ENCODE measurements at places on chromosomes 12 and 14. TPM values are rescaled to one million over a fixed set of nuclear protein-coding genes. Genes with fewer than 3 reads are reported as not detected.

DNA sequence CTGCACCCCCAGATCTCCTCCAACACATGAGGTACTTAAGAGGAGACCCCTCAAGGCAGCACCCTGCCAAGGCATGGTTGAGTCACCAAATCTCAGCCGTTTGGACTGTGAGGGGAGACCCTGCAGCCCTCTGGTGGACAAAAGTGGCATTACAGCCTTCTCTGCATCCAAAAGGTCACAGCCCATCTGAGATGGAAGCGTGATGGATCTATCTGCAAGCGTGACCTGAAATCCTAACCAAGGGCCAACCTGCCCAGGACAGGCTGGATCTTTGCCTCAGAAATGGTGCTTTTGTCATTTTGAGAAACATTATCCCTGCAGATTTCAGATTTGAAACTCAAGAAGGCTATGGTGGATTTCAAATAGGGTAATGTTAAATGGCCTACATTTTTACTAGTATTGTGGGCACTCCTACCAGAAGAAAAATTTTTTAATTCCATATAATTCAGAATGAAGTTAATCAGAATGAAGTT is 23.7 kb upstream of the DHRS4 start:
- H3K4me1 ChIP-seq: peaks cover 2% of the 10 kb centered on the region
- no peaks in the 10 kb centered on the region for H3K36me3 ChIP-seq
- H3K27me3 ChIP-seq: peaks cover 4% of the 10 kb centered on the region
- DNase-seq: peak; percentile 80
- H3K27ac ChIP-seq: no peak overlapping the region
- no peak overlapping the region for H3K4me3 ChIP-seq

GRCh38 chr12:81150382-81150781 is 72.5 kb downstream of the ACSS3 start:
- H3K27me3 ChIP-seq: no peaks in the 10 kb centered on the region
- no peak overlapping the region for H3K27ac ChIP-seq
- H3K4me3 ChIP-seq: no peak overlapping the region
- DNase-seq: no peak

DNA sequence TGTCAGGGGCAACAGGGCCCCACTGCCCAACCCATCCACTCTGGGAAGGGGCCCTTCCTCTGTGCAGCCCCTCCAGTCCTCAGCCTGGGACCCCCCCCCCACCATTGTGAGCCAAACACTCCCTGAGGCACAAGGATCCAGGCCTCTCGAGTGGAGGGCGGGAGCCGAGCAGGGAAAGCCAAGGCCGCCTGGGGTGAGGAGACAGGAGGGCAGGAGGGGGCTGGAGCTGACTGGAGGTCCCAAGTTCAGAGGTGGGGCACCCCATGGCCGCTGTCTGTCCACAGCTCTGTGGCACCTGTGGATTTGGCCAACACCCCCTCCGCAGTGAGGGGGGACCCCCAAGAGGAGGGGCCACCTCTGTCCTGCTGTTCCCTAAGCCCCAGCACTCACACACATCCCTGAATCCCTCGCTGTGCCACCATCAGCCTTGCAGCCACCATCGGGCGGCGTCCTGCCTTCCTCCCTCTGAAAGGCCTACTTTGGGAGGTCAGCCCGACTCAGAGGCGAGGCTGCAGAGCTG is 25.4 kb upstream of the C14orf180 start:
- no peaks in the 10 kb centered on the region for H3K36me3 ChIP-seq
- no peaks in the 10 kb centered on the region for H3K4me1 ChIP-seq
- H3K4me3 ChIP-seq: no peak overlapping the region
- no peak overlapping the region for H3K27ac ChIP-seq
- H3K27me3 ChIP-seq: peaks cover 5% of the 10 kb centered on the region
- peak; percentile 49 for DNase-seq

DNA sequence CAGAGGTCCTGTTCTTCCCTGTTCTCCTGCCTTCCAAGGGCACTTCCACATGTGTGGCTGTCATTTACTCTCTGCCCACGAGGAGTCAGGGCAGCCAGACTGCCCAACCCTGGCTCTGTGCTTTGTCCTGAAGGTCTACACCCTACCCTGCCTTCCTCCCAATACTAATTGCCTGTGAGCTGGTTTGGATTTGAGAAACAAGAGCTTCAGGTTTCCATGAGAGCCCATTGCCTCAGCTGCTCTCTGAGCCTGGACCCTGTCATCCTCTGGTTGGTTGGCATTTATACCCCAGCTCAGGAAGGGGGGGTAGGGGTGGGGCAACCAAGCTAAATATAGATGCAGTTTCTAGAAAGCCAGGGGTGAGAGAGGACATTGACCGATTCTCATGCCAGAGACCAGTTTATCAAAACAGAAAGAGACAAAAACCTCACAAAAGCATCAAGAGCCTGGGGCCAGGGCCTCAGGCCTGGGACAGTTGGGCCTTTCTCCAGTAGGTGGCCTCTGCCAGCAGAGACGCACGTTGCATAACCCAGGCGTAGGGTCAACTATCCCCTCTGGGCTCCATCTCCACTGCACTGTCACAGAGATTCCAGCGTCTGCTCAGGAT is 34.5 kb downstream of the VDR start:
- H3K27ac ChIP-seq: no peak overlapping the region
- DNase-seq: no peak

DNA sequence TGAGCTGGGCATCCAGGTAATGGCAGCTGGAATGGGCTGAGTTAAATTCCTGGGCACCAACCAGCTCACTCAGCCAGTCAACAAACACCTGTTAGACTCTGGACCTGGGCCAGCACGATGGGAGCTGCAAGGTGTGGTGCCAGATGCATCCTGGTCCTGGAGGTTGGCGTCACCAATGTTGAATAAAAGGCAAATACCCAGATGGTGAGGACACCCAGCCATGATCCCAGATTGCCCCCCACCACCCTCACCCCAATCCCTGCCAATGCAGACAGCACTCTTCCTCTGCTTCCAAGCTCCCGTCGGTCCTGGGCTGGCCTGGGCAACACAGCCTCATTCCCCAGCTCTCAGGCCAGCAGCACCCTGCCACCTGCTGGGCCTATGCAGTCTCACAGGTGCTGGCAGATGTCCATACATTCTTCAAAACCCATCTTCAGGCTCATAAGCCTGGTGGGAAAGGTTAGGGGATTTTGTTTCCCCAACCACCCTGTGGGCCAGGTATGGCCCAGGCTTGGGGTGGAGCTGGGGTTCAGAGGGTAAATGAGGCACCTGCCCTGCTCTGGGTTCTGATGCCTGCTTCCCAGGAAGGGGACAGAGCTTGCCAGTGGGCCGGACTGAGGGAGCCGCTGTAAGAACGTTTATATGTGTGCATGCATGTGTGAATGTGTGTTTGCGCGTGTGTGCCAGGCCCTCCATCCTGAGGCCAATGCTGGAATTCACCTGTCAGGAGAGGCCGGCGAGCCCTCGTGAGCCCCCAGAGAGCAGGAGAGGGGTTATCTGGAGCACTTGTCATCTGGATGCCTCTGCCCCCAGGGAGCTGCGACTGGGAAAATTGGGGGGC is 58.0 kb downstream of the LGMN start:
- H3K4me1 ChIP-seq: peaks cover 30% of the 10 kb centered on the region
- no peak for DNase-seq
- no peaks in the 10 kb centered on the region for H3K27me3 ChIP-seq

DNA sequence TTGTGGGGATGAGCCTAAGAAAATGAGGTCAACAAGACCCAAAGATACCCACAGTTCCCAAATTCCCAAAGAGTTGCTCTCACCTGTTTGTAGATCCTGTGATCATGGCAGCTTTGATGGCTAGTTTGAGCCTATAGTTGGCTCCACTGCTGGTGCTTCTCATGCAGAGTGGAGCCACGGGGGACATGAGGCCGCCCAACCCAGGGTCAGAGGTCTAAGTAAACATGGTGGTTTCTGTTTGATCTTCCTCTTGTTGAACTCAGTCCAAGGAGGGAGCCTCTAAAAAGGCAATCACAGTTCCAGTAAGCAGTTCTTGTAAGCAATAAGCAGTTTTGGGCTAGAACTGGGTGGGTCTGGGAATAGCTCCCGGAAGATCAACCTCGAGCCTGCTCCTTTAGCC is 125.6 kb upstream of the DHRS4 start:
- H3K4me1 ChIP-seq: peaks cover 2% of the 10 kb centered on the region
- H3K27me3 ChIP-seq: peaks cover 5% of the 10 kb centered on the region
- H3K27ac ChIP-seq: no peak overlapping the region
- H3K4me3 ChIP-seq: no peak overlapping the region
- H3K36me3 ChIP-seq: no peaks in the 10 kb centered on the region
- no peak for DNase-seq

GRCh38 chr12:116697305-116697704 is 40.6 kb downstream of the SPRING1 start:
- H3K4me1 ChIP-seq: peaks cover 35% of the 10 kb centered on the region
- H3K27ac ChIP-seq: no peak overlapping the region
- no peak for DNase-seq
- no peak overlapping the region for H3K4me3 ChIP-seq

- H3K27me3 ChIP-seq: no peaks in the 10 kb centered on the region
- DNase-seq: no peak
- no peak overlapping the region for H3K27ac ChIP-seq
- no peak overlapping the region for H3K4me3 ChIP-seq
These were observed 278.3 kb downstream of the NRXN3 start for GRCh38 chr14:78448164-78449094.

DNA sequence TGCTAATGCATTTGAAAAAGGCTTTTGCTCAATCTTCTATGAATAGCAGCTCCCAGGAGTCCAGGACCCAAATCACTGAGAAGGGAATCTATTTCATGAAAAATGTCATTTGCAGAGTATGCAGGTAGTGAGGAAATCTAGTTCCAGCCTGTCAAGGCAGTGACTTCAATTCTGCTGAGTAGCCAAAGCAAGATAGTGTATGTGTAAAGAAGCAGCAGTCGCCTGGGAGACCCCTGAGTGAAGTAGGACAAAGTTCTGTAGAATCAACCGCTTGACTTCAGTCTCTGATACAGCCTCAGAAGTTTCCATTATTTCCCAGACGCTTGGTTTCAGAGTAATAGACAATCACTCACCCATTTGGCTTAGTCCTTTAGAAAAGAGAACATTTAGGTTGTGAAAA is 435.6 kb upstream of the LRFN5 start:
- H3K36me3 ChIP-seq: no peaks in the 10 kb centered on the region
- no peaks in the 10 kb centered on the region for H3K27me3 ChIP-seq
- no peak overlapping the region for H3K27ac ChIP-seq
- H3K4me1 ChIP-seq: no peaks in the 10 kb centered on the region
- no peak for DNase-seq

GRCh38 chr12:126389220-126389841 is 1324.1 kb downstream of the AACS start:
- H3K4me1 ChIP-seq: no peaks in the 10 kb centered on the region
- no peak overlapping the region for H3K4me3 ChIP-seq
- no peaks in the 10 kb centered on the region for H3K36me3 ChIP-seq

DNA sequence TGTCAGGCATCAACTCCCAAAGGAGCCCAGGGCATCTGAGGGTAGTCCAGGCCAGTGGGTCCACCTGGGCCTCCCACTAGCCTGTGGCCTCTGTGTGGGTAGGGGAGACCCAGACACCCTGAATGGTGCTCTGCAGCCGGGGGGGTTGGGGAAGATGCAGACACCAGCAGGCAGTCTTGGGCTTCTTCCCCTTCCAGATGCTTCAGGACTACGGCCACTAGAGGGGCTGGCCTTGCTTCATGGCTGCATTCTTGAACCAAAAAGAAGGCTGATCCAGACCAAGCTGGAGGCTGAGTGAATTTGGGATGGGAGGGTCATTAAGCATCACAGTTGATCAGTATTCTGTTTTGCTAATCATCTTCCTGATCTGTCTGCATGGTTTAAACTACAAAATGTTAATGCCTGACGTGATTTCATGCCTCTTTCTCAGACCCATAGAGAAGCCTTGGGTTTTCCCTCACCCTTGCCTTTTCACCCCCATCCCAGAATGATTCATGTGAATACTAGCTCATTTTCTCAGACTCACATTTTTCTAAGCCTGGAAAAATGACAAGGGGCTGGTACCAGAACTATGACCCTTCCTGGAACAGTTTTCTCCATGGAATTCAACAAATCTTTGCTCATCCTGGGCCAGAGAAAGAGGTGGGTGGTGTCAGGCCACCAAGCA is 134.2 kb downstream of the NTF3 start:
- no peaks in the 10 kb centered on the region for H3K4me1 ChIP-seq
- no peak overlapping the region for H3K4me3 ChIP-seq
- H3K36me3 ChIP-seq: no peaks in the 10 kb centered on the region
- H3K27ac ChIP-seq: no peak overlapping the region
- no peak for DNase-seq

DNA sequence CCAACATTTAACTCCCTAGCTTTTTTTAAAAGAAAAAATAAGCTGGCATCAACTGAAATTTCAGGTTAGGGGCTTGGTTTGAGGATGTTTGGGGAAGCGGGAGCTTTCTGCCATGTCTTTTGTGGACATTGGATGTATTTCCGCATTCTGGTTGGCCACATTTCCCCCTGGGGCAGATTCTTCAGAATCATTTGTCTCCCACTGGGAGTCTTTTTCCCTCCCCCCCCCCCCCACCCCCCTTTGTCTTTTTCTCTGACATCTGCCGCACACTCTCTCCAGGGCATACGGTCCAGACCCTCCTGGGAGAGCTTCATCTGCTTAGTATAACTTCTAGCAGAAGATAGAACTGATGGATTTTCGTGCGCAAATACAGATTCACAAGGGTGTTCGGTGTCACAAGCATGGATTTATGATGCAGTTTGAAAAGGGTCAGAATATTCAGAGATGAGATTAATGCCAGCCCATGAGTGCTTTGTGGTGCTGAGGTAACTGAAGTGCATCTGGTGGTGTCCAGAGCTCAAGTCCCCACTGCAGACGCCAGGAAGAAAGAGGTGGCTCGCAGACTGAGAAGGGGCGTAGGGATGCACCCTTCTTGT is 40.2 kb downstream of the ETV6 start:
- no peak overlapping the region for H3K27ac ChIP-seq
- H3K4me3 ChIP-seq: no peak overlapping the region
- H3K27me3 ChIP-seq: no peaks in the 10 kb centered on the region
- no peak for DNase-seq
- peaks cover 9% of the 10 kb centered on the region for H3K4me1 ChIP-seq

GRCh38 chr14:96146131-96146771 is 58.4 kb upstream of the BDKRB2 start:
- no peak overlapping the region for H3K27ac ChIP-seq
- H3K36me3 ChIP-seq: no peaks in the 10 kb centered on the region
- no peak overlapping the region for H3K4me3 ChIP-seq
- peaks cover 15% of the 10 kb centered on the region for H3K27me3 ChIP-seq
- H3K4me1 ChIP-seq: no peaks in the 10 kb centered on the region
- no peak for DNase-seq

IAPP gene
- not detected for total RNA-seq

STON2 gene
- not detected for total RNA-seq

RIMKLB gene
- total RNA-seq: 33.1 TPM

A2ML1 gene
- total RNA-seq: not detected

ANAPC7 gene
- total RNA-seq: 78.5 TPM

ADAM21 gene
- total RNA-seq: 0.18 TPM

INSM2 gene
- total RNA-seq: not detected

Measured in naive thymus-derived CD8-positive, alpha-beta T cell (primary cell).